ENCODE measurements at places on chromosomes 7 and 10.

- no peak for DNase-seq
Measured at GRCh38 chr7:130627775-130628174, 40.8 kb downstream of the COPG2 start.

DNA sequence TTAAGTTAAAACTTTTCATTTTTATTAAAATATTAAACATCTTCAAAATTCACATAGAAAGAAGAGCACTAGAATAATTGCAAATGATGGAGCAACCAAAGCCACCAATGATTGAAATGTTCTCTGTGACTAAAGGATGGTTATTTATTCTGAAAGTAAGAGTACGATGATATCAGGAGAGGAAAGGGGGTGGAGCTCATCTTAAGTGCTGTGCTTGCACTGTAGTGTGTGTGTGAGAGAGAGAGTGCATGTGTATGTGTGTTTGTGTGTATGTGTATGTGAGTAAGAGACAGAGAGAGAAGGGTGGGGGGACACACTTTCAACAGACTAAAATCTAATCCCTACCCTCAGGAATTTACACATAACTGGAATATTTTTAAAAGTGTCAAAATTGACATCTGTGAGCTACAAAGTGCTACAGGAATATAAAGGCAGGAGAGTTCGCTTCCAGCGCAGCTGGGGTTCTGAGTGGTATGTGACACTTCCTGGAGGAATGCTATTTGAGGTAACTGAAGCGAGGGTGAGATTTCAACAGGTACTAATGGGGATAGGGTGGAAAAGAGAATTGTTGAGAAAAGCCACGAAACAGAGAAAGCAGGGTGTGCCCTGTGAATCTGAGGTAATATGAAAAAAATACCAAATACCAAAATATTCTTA is 57.2 kb upstream of the SMNDC1 start:
- no peak for DNase-seq

- no peak for DNase-seq
Measured at GRCh38 chr10:1395025-1395480, 338.9 kb downstream of the WDR37 start.

GRCh38 chr7:17492437-17492836 is 194.0 kb downstream of the AHR start:
- DNase-seq = no peak

DNA sequence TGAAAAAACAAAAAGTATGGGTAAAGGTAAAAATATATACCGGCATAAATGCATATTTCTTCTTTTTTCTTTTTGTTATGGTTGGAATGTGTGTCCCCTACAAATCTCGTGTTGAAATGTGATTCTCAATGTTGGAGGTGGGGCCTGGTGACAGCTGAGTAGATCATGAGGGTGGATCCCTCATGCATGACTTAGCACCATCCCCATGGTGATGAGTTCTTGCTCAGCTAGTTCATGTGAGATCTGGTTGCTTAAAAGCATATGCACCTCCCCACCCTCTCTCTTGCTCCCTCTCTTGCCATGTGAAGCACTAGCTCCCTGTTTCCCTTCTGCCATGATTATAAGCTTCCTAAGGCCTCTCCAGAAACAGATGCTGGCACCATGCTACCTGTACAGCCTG is 93.3 kb downstream of the HYCC1 start:
- DNase-seq = no peak

DNA sequence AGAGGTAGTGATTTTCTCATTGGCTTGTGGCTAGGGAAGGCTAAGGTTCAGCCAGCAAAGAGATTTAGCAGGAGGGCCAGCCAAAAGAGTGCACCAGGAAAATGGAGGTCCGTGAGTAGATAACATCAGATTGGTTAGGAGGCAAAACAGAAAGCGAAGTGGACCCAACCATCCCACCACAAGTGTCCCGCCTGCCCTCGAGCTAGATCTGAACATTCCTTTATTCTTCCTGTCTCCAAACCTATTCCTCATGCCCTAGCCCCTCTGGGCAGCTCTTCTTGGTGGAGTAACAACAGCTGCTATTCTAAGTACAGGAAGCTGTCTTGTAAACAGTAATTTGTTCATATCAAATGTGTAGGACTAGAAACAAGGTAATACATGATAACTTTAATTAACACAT is 85.7 kb upstream of the BET1 start:
- no peak for DNase-seq

GRCh38 chr10:95377950-95378349 is 87.1 kb upstream of the PDLIM1 start:
- DNase-seq = no peak

- DNase-seq = no peak
Measured at GRCh38 chr7:91537260-91538152, 273.3 kb downstream of the FZD1 start.

DNA sequence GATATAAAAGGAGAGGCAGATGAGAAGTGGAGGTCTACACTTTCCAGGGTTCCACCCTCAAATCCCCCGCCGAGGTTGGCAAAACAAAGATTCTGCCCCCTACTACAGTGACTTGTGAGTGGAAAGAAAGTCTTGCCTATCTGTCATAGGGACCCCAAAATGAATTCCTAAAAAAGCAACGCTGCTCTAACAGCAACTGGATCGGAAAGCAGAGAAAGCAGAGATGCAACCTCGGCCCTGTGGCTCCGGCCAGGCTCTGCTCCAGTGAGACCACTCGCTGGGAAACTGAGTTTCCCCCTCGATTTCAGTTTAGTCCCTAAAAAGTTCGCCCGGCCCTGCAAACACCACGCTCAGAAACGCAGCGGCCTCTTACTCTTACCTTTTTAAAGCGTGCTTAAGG is 297.9 kb upstream of the NFE2L3 start:
- no peak for DNase-seq

GRCh38 chr10:30813872-30814481 is 184.4 kb upstream of the LYZL2 start:
- DNase-seq = no peak

Measured in germinal center (tissue), 1 donor.